ENCODE measurements at places on chromosomes 4 and X.
A peak's percentile ranks its signal among the peaks of the same experiment; 100 is the strongest.

GRCh38 chrX:40176351-40177116 is 78.8 kb upstream of the BCOR start:
- DNase-seq, result peak; percentile 76

GRCh38 chr4:99821918-99822503 is 5.4 kb downstream of the DAPP1 start:
- DNase-seq, result no peak

- no peak for DNase-seq
These were observed 332.5 kb downstream of the C4orf33 start for GRCh38 chr4:129428454-129428853.

DNA sequence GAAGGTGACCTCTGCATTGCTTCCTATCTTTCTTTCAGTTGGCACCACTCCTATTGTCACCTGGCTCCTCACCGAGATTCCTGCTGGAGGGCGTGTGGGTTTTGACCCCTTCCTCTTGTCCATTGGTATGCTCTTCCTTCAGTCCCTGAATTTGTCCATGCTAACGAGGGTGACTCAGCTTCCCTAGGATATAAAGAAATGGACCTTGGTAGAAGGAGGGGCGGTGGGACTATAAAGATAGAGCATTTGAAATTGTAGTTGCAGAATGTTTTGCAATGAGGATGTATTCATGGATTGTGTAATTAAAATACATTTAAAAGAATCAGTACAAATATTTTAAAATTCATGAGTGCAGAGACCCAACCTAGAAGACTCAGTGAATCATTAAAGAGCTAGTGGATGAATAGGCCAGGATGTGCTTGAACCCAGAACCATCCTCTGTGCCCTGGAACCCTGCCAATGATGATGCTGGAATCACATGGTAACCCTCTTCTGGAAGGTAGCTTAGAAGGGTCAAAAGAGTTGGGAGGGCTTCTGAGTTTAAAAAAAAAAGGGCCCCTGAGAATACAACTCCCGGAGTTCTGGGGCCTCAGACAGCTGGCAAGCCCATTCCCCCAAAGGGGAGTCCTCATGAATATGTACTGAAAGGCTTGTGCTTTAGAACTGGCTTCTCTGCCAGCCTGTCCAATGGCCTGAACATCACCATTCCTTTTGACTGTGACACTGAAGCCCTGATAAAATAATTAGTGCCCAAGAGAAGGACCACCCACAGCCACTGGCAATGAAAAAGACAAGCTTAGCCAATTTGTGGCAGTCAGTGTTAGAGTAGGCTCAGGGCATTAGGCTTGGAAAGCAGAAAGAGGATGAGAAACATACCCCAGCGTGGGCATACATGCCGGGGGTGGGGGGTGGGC is 8.0 kb downstream of the XPNPEP2 start:
- no peak for DNase-seq

DNA sequence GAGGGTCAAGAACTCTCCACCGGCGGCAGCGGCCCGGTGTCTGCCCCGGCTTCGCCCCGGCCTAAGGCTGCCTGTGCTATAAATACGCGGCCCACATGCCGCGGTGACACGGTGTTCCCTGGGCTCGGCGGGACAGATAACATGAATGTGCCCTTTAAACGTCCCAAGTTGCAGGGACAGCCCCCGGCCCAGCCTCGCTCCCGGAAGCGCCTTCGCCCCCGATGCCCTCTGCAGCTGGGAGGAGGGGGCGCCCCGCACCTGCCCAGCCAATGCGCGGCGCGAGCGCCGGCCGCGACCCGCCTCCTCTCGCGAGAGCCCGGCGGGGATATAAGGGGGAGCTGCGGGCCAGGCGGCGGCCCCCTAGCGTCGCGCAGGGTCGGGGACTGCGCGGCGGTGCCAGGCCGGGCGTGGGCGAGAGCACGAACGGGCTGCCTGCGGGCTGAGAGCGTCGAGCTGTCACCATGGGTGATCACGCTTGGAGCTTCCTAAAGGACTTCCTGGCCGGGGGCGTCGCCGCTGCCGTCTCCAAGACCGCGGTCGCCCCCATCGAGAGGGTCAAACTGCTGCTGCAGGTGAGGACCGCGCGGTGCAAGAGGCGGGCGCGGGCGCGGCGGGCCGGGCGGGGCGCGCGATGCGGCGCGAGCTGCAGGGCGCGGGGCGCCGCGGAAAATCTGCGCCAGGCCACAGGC is at the start of gene SLC25A4:
Gene SLC25A4, plus strand, starts transcription at position 355 of the 689 bp plus-strand sequence. Its CDS starts 107 bp downstream, at position 462.
- DNase-seq, result peak; percentile 91

GRCh38 chrX:66012094-66012534 is 27.8 kb downstream of the VSIG4 start:
- no peak for DNase-seq

Data from left ventricle myocardium inferior (tissue), 1 donor.